Stimulated activated CD8-positive, alpha-beta memory T cell treated with anti-CD3 and anti-CD28 coated beads, Interleukin-15, amount 100 ng/mL, for 48 hours (primary cell): ENCODE measurements at places on chromosomes 7 and 10.

GRCh38 chr10:84452003-84452402, 123.6 kb downstream of the CCSER2 start:
- DNase-seq = no peak

- no peak for DNase-seq
Observed at GRCh38 chr10:114262496-114262895, 23.4 kb downstream of the VWA2 start.

DNA sequence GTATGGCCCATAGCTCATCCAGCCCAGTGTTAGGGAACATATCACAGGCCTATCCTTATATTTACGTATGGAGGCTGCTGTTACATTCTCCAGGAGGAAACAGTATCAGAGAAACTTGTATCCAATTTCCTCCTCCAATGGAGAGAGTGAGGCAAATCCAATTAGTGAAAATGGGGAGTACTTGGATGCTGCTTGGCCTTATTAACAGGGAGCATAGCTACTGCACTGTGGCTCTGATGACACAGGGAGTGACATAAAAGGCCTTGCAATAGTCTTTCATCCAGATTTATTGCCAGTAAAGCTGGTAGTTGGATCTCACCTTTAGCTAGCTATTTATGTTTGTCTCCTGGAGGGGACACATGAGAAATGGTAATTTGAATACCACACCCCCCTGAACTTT, 313.2 kb upstream of the MTPN start:
- DNase-seq = no peak

DNA sequence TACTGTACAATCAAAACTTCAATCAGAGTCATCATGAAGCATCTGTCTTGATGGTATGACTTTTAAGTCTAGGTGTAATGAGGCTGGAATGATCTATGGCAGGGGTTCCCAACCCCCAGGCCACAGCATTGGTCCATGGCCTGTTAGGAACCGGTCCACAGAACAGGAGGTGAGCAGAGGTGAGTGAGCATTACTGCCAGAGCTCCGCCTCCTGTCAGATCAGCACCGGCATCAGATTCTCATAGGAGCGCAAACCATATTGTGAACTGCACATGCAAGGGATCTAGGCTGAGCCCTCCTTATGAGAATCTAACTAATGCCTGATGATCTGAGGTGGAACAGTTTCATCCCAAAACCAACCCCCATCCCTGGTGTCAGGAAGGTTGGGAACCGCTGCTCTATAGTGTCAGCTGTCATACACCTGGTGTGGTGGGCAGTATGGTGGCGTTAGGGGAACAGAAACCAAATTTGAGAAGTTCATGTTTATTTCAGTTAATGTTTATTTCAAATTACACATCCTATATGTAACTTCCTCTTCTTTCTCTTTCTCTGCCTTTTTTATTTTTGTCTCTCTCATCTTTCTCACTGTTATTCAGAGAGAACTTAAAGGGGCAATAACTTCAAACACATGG, 432.6 kb downstream of the TNS3 start:
- DNase-seq = no peak

GRCh38 chr7:29935111-29935510, 54.5 kb downstream of the SCRN1 start:
- no peak for DNase-seq

GRCh38 chr10:132838346-132838970, 52.5 kb upstream of the NKX6-2 start:
- no peak for DNase-seq

DNA sequence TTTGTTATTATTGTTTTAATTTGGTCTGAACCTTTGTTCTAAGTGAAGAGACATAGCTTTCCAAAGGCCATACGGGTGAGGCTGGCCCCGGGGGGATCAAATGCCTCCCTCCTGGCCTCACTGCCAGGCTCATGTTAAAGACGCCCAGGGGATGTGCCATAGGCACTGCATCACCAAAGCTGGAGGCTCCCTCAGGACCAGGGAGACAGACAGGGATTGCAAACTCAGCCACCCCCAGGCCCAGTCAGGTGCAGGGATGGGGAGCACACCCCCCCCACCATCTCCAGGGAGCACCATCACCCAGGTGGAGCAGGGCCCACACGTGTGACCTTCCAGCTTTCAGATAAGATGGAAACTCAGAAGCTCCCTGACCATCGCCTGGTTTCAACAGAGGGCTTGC, 96.0 kb upstream of the DNAAF5 start:
- DNase-seq = no peak

- DNase-seq = no peak
Observed at GRCh38 chr10:61342858-61343572, 110.2 kb downstream of the TMEM26 start.

- DNase-seq = no peak
Observed at GRCh38 chr7:1331561-1332467, 99.1 kb downstream of the UNCX start.

DNA sequence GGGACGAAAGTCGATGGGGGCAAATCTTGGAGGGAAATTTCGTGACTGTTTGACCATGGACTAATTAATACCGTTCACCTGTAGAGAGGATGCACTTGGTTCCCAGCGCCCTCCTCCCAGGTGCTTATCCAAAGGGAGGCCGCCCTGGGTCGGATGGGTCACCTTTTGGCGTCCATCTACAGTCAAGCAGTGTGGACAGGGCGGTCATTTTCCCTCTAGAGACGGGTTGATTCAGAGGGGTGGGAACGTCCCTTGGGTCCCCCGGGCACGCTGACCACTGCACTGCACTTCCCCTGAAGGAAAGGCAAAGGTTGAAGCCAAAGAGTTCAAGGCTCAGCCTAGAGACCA, 2.0 kb downstream of the PRR15 start:
- DNase-seq = no peak

DNA sequence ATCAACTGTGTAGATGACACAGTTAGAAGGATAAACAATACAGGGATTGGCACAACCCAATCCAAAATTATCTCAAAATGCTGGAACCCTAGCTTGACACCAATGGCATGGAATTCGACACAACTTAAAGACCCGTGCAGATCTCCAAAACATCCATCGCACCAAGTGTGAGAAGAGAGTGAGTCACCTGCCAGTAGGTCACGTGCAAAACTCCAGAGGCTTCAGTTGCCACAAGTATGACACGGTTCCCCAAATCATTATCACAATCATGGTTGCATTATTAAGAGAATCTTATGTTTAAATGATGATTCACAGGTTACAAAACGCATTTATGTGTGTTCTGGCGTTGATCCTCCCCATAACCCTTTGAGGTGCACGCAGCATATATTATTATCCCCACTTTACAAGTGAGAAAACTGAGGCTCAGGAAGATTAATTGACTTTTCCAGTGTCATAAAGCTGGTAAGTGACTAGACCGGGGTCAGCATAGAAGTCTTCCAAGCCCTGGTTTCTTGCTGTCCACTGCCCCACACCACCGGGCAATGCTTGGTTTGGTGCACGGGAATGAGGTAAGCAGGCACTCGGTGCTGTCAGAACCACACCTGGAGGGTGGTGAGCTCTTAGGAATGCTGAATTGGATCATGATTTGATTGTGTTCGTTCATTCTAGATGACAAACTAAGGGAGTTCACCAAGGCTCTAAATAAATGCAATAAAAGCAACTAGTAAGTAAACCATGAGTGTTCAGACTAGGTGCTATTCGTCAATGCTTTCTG, 23.6 kb upstream of the STK17A start:
- no peak for DNase-seq

- no peak for DNase-seq
Observed at GRCh38 chr7:94482796-94483195, 26.8 kb upstream of the CASD1 start.

DNA sequence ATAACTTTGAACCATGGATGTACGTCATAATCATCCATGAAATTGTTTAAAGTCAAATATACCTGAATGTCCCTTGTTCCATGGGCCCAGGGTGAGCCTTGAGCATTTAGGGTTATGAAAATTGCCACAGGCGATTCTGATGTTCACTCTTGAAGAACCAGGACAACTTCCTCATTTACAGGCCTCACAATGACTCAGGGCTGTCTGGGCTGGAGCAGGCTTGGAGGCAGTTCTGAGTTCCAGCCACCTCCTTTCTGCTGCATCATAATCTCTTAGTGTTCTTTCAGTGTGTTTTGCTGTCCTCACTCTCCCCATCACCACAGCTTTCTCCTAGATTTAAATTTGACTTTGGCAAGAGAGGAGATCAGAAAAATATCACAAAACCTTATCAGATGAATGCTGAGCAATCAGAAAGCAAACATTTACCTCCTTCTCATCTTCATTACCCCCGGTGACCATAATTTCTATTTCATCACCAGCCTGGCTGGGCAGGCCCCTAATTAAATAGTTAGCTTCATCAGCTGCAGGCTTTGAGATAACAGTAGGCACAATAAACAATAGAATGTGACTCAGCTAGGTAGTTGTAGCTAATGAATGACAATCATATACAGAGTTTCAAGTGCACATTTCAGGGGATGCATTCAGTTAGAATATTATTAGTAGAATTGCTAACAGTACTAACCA, 571.0 kb downstream of the SH2D4B start:
- DNase-seq = no peak

- DNase-seq = no peak
Observed at GRCh38 chr10:88136712-88137111, 273.3 kb downstream of the PTEN start.

GRCh38 chr10:125125951-125126735, 34.2 kb downstream of the CTBP2 start:
- no peak for DNase-seq

DNA sequence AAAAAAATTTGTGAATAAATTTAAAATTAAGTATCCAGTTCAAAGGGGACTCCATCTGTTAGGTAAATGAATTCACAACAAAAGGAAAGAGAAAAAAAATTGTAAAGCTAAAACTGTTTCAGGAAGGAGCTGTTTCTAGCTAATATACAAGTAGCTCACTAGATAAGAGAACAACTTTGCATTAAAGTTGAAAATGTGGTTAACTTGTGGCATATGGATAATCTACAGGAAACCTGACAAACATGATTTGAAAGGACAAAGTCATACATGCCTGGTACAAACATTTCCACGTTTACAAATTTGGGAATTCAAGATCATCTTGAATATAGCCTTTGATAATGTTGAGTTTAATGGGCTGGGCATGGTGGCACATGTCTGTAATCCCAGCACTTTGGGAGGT, 8.9 kb downstream of the NT5C3A start:
- no peak for DNase-seq

DNA sequence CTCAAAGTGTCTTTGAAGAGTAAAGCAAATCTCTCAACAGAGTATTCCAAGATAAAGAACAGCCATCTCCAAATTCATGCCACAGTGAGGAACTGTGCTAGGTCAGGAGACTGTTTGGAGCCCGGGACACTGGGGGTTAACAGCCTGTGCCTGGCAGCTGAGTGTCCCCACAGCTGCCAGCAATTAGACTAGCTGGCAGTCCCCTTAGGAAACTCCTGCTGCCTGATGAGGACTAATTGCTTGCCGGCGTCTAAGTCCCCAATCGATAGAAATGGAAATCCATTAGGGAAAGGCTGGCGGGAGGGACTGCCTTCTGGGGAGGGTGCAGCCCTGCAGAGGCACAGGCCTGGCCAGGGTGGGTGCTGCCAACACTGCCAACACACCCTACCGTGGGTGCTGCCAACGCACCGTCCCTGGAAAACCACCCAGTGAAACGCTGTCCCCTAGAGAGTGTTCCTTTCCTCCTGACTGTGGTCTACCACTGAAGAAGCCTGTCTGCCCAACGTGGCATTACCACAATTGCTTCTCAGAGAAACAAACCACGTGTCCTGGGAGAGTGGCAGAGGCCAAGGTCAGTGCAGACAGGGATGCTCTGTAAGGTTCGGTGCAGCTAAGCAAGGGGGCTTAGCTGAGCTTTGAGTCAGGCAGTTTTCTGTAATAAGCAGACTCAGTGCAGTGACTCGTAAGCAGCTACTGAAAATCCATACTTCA, 60.8 kb downstream of the XRCC2 start:
- no peak for DNase-seq

DNA sequence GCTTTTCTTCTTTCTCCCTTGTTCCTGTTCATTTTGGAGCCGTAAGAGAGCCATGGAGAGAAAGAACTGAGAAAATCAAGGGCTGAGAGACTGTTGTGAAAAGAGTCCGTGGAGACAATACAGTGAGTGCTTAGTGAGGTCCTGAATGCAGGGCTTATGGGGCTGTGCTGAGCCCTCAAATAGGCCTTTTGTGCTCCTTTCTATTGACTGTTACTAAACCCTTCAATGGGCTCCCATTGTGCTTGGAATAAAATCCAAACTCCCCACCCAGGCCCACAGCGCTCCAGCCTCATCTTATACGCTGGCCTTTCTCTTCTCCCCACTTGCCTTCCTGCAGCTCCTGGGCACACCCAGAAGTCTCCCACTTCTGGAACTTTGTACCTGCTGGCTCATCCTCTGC, 243.1 kb upstream of the HABP2 start:
- no peak for DNase-seq

- no peak for DNase-seq
Observed at GRCh38 chr10:109853921-109854320, 69.4 kb downstream of the XPNPEP1 start.

DNA sequence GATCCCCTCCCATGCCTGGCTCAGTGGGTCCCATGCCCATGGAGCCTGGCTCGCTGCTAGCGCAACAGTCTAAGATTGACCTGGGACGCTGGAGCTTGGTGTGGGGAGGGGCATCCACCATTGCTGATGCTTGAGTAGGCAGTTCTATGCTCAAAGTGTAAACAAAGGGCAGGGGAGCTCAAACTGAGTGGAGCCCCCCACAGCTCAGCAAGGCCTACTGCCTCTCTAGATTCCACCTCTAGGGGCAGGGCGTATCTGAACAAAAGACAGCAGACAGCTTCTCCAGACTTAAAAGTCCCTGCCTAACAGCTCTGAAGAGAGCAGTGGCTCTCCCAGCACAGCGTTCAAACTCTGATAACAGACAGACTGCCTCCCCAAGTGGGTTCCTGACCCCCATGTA, 31.2 kb upstream of the FFAR4 start:
- DNase-seq = no peak

DNA sequence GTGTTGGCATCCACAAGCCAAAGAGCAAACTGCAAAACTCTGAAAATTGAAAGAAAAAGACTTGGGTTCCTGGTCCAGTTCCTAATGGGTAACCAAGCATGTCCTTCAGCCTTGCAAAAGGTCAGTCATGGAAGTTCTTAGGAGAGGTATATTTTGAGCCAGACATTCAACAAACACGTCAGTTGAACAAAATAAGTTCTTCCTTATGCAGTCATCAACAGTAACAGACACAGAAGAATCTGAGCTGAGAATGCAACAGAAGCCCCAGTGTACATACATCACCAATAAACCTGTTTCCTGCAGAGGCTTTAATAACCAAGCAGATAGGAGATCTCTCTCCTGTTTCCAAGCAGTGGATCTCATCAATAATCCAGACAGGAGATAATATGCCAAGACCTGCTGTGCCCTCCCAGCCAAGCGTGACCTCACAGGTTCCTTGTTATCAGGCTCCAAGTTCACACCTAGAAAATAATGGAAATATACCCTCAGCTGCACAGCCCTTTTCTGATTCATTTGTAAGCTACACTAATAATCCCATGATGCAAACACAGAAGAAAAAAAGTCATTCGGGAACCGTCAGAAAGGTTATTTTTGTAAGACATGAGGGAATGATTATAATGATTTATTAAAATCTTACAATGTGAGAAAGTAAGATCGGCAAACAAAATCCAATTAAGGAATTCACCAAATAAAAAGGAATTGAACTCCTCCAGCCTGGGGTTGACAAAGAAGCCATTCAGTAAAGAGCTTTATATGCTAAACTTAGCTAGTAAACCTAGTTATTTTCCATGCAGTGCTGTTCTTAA, 90.7 kb downstream of the DGKI start:
- no peak for DNase-seq
